ENCODE measurements at places on chromosomes 5 and 9. TPM values are rescaled to one million over a fixed set of nuclear protein-coding genes. Genes with fewer than 3 reads are reported as not detected.

Gene SHISAL2B
- not detected for total RNA-seq

Gene KLHL3
- total RNA-seq: 3.0 TPM

Gene DMRT3
- not detected for total RNA-seq

- DNase-seq: no peak
Observed at GRCh38 chr5:111461255-111461671, 51.1 kb downstream of the STARD4 start.

DNA sequence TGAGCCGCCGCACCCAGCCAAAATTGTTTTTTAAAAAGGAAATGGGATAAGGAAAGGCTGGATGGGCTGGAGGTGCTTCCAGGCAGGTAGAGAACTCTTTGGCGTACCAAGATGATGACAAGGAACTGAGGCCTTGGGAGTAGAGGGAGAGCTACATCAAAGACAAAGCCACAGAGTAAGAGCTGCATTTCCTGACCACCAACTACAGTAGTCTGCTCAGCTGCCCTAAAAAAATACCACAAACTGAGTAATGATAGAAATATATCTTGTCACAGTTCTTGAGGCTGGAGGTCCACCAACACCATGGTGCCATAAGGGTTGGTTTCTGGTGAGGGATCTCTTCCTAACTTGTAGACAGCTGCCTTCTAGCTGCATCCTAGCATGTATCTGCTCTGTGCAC lies 8.2 kb downstream of the OR1K1 start:
- no peak for DNase-seq

DNA sequence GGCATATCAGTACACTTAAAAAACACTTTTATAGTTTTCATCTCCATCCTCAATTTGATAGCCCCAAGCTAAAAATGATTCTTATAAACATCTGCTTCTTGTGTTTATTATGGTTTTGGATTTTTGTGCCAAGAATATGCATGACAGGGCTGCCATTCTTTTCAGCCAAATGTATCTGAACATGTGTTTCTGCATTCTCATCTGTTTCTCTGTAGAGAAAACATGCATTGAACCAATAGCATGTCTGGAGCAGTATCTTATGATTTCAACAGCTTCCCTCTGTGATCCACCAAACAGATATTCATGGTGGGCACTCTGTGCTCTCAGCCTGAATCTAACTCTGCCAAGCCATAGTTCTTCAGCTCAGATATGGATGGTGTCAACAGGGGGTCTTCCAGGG lies 99.3 kb upstream of the ERCC6L2 start:
- DNase-seq: no peak

DNA sequence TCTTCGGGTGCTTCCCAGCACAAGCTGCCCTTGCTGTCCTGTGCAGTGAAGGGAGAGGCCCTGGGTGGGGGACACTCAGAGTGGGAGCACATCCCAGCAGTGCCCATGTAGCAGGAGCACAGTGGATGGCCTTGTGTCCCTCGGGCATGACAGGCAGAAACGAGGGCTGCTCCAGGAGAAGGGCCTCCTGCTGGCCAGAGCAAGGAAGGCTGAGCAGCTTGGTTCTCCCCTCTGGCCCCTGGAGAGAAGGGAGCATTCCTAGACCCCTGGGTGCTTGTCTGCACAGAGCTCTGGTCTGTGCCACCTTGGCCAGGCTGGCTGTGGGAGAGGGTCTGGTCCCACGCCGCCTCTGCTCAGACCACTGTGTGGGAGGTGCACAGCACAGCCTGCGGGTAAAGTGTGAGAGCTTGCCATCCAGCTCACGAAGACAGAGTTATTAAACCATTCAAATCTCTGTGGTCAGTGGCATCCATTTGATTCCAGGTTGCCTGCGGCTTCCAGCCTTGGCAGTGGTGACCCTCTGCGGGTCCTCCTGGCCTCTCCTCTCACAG lies 18.3 kb downstream of the FBXW5 start:
- DNase-seq: no peak

DNA sequence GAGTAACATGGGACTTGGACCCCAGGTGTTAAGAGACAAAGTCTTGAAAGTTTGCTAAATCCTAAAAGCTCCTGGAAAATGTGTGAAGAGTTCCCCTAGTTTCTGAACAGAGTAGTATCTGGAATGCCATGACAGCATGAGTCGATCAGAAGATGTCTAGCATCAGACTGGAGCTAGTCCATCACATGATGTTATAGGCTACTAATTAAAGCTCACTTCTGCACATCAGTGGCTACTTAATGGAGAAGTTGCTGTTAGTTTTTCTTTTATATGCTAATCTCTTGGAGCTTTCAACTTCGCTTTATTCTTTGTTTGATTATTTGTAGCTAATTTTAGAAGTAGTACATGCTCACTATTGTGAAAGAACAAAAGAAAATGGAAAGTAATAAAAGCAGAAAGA lies 471.3 kb upstream of the KLF4 start:
- no peak for DNase-seq

DNA sequence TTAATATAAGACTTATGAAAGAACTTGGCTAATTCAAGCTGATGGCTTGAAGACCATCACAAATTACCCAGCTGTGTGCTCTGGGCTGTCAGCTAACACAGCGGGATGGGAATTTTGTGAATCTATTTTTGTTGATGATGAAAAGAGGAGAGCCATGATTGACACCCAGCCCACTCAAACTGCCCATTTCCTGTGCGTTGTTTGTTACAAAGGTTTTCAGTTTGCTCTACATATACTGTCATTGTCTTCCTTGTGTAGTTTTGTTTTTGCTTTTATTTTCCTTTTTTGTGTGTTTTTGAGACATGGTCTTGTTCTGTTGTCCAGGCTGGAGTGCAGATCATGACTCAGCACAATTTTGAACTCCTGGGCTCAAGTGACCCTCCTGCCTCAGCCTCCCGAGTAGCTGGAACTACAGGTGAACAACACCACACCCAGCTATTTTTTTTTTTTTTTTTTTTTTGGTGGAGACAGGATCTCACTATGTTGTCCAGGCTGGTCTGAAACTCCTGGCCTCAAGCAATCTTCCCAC lies 400.3 kb downstream of the ICE1 start:
- DNase-seq: no peak

GRCh38 chr9:135116881-135117280 lies 29.4 kb downstream of the OLFM1 start:
- DNase-seq: no peak

DNA sequence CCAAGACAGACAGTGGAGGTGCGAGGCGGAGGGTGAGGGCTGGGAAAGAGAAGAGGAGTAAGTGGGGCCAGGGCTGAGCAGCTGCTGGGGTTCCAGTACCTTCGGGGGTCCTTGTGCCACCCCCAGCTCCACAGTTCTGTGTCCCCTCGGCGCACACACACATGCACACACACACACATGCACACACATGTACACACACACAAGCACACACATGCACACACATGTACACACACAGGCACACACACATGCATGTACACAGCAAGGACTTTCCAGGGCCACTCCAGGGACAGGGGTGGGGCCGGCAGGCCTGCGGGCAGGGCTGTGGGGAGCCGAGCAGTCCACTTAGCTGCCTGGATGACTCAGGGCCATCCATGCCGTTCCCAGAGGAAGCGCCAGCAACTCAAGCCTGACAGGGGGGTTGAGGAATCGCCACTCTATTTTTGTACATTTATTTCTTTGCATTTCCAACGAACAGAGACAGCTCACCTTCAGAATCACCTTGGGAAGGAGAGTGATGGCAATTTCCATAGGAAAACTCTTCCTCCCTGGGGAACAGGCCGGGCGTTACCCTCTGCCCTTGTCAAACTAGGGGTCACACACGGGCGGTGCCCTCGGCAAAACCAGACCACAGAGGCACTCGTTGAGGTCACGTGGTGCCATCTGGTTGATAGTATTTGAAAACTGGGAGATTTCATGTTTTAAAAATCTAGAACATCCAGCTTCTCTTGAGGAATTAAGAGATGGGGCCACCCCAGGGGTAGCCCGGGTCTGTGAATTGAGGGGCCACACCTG lies 135.7 kb downstream of the ADAMTS2 start:
- DNase-seq: no peak

DNA sequence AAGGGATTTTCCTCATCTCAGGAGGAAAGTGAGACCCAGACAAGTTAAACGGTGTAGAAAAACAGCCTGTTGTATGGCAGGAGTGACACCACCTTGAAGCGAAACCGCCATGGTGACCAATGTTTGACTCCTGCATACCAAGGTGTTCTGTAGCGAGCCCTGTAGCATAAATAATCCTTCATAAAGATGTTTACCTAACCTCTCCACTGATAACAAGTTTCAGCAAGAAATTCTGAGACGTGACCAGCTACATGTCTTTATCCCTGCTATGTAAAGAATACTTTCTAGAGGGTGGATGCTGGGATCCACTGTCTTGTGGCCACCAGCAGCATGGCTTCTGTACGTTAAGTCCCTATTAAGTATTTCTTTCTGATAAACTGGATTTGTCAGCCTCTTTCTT lies 148.1 kb downstream of the MPDZ start:
- no peak for DNase-seq

DNA sequence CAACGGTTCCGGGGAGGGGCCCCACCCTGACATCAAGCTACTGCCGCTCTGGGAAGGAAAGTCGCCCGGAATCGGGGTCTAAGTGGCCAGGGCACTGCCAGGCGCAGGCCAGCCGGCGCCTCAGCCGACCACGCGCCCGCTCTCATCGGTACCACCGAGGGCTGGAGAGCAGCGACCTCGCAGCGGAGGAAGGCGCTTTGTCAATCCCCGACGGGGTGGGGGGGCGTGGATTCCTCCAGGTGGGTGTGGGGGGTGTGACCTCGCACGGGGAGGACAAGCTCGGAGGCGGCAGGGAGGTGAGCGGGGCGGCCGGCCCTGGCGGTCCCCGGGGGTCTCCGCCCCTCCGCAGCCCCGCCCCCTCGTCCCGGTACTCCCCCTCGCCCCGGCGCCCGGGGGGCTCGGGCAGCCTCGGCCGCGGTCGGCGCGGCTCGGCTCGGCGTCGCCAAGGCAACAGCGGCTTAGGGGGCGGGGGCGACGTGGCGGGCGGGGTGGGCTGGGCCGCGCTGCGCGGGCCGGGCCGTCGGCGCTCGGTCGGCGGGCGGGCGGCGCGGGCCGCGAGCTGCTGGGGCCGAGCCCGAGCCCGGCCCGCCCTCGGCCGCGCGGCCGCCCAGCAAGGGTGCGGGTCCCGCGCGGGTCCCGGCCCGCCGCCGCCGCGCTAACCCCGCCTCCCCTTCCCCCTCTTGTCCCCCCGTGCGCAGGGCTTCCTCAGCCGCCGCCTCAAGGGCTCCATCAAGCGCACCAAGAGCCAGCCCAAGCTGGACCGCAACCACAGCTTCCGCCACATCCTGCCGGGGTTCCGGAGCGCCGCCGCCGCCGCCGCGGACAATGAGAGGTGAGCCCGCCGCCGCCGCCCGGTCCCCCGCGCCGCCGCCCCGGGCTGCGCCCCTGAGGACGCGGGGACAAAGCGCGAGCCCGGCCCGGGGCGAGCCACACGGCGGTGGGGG lies 47.5 kb downstream of the DAB2IP start:
- peak; percentile 86 for DNase-seq

DNA sequence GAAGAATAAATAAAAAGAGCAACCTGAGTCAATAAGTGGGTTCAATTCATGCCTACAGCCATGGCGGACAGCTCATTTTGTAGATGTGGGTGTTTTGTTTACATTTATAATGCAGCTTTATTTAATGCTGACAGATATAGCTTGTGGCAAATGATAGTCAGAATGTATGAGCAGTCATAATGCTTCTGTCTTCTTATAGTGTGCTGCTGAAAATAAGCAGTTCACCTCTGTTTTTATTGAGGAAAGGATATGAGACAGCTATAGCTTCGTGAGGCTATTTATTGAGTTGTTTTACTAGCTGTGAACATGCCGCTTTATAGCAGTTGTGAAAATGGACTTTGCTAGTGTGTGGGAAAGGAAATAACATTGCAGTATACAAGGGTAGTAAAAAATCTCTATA lies 147.4 kb downstream of the PBX3 start:
- DNase-seq: no peak

DNA sequence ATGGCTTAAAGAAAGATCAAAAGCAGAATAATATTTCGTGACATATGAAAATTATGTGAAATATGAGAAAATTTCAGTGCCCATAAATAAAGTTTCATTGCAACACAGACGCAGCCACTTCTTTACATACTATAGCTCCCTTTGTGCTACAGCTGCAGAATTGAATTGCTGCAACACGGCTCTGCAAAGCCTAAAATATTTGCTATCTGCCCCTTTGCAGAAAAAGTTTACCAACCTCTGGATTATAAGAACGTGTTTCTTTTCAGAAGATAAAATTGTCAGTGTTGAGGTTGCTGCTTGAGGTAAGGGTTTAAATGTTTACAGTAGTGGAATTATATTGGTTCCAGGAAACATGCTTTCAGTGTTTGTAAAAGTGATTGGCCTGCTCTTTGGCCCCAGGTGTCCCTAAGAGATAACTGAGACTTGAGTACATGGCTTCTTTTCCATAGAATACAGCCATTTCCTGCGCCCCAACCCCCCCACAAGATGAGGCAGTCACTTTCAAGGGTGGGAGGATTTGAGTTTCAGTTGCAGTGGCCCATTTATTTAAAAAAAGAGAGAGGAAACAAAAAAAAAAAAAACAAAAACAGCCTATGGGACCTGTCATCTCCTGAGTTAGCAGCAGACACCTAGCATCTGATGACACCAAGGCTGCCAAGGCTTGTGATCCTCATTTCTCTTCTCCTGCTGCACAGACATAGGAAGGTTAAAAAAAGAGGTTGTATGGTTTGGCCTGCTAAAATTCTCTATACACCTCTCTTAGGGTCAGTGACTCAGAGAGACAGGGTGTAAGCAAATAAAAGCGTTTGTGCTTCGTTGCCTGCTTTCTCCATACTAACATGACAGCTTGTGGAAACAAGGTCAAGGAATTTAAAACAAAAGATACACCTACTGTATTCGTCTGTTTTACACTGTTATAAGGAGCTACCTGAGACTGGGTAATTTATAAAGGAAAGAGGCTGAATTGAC lies 28.0 kb upstream of the HTR4 start:
- DNase-seq: no peak

DNA sequence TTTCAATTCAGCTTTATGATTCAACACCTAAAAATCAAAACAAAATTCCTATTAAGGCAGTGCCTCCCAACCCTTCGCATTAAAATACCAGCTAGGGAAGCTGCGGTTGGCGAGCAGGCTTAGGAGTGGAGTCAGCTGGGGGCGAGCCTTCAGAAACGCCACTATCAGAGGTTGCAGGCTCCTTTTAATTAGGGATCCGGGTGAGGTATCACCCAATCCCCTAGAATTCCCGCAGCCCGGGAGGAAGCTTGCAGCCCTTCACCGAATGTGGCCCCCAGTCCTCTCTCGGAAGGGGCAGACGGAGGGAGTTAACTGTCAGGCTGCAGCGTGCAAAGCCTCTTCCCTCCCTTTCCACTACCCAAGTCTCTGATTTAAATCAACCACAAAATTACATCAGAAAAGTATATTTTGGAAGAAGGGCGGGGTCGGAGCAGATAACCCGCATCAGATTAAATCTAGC lies 1.7 kb downstream of the STC2 start:
- DNase-seq: peak; percentile 28

DNA sequence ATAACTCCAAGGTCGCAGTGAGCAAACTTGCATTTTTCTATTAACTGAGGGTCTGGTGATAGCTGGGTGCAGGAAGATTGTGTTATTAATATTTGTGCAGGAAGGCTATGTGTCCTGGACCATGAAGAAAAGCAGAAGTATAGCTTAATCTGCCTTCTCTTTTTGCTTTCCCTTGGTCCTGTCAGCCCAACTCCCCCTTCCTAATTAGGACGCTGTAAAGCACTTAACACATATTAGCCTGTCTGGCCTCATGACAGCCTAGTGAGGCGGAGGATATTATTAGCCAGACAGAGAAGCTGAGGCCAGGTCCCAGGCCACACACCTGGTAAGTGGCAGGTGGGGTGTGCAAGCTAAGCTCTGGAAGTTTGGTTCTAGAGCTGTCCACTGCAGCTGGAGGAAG lies 29.5 kb downstream of the SLC46A2 start:
- no peak for DNase-seq

- no peak for DNase-seq
Observed at GRCh38 chr5:52657247-52657645, 130.5 kb upstream of the ITGA1 start.

GRCh38 chr5:1558944-1559343 lies 35.2 kb upstream of the LPCAT1 start:
- DNase-seq: no peak
